ENCODE measurements at places on chromosomes 12 and 14. TPM values are rescaled to one million over a fixed set of nuclear protein-coding genes. Genes with fewer than 3 reads are reported as not detected.

DNA sequence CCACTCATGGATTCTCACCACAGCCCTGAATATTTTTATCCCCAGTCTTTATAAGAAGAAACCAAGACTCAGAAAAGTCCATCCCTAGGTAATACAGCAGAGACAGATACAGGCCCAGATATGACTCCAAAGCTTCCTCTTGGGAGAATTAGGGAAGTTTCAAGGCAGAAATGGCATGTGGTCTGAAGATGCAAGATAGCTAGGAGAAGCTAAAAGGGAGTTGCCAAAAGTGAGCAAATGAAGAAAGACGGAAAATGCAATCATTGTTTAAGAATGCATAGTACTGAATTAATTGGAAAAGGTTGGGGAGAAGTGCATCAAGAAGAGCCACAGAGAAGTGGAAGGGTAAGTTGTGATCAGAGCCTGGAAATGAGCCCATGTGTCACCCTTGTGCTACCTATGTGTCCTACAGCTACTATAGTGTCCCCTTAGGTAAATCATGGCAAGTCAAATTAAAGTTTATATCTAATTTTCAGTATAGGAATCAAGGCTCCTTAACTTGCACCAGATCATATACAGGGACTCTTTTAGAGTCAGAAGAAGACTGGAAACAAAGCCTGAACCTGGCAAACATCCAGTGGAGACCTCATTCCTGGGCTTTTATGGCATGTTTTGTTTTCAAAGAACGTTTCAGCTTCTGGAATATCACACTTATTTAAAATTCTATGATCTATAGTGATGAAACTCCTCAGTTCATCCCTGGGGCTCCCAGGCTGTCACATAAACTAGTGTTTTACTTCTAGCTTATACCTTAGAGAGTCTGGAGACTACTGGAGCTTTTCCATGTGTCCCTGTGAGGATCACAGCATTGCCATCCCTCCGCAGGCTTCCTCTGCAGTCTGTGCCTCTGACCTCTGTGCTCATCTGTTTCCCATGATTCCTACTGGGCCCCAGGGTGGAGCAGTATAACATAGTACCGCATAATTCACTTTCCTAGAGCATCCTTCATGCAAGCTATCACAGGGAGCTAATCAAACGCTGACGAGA, 189.0 kb upstream of the CDKN3 start:
- DNase-seq = no peak

- DNase-seq = peak; percentile 24
These were observed 58.9 kb upstream of the KITLG start for GRCh38 chr12:88638966-88639760.

DNA sequence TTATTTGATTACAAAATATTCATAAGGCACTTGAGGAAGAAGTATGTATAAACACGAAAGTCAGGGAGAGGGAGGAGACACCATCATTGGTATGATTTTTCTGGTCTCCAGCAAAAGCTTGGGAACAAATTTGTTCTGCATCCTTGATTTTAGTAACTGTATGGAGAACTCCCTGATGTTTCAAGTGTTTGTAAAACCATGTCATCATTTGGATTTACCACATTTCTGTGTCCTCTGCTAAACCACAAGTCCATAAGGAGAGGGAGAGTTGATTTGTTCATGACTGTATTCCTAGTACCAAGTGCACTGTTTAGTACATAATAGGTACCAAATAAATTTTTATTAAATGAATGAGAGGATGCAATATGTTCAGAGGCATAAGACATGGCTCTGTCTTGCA, 181.1 kb downstream of the BTG1 start:
- no peak for DNase-seq

GRCh38 chr12:54716261-54716660, 68.1 kb upstream of the DCD start:
- no peak for DNase-seq

DNA sequence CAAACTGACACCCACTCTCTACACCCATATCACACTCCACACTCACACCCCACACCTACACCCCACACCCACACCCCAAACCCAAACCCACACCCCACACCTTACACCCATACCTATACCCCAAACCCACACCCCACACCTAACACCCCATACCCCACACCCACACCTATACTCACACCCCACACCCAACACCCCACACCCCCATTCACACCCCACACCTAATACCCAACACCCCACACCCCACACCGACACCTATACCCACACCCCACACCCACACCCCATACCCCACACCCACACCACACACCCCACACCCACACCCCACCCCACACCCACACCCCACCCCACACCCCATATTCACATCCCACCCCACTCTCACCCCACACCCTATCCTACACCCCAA, 38.5 kb downstream of the TMEM120B start:
- no peak for DNase-seq

SPTB gene
- 1.2 TPM for polyA plus RNA-seq

SIX4 gene
- 1.1 TPM for polyA plus RNA-seq

Measured in lung (tissue), 17 donors.